Activated T-cell treated with anti-CD3 and anti-CD28 coated beads for 24 hours (primary cell): ENCODE measurements at places on chromosomes 5 and 9.

- DNase-seq, result no peak
Observed at GRCh38 chr9:125758986-125759763, 12.0 kb downstream of the PBX3 start.

DNA sequence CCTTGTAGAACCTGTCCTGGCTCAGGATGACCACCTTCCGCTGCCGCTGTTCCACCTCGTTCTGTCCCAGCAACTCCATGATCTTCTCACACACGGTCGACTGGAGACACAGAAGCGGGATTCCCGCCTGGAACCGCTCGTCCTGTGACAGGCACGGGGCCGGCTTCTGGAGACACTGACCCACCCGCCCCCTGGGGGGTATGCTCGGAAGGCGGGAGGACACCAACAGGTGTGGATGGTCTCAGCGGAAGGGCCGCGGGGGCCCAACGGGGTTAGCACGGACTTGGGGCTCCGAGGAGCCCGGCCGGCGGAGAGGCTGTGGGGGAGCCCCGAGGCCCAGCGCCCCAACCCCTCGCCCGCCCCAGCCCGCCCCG lies 530 bp downstream of the UCK1 start:
- DNase-seq, result no peak

DNA sequence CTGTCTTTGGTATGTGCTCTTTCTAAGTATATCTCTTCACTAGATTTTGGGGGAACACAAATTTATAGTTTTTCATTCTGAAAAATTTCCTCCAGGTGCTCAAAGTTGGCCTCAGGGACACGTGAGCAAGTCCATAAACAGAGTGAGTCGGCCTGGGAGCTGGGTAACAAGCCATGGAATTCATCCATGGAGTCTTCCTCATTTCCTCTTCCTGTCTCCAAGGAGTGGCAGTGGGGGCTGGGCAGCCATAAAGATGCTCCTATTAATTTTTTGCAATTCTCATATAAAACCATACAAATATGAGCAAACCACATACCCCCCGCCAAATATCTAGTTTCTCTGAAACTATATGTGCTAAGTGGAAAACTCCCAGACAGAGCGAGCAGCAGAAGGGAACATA lies 136.6 kb upstream of the OTULINL start:
- no peak for DNase-seq

- DNase-seq, result no peak
Observed at GRCh38 chr5:76733049-76733417, 17.1 kb downstream of the F2R start.

- DNase-seq, result peak; percentile 3
Observed at GRCh38 chr5:138212828-138213160, 329 bp downstream of the CDC23 start.

DNA sequence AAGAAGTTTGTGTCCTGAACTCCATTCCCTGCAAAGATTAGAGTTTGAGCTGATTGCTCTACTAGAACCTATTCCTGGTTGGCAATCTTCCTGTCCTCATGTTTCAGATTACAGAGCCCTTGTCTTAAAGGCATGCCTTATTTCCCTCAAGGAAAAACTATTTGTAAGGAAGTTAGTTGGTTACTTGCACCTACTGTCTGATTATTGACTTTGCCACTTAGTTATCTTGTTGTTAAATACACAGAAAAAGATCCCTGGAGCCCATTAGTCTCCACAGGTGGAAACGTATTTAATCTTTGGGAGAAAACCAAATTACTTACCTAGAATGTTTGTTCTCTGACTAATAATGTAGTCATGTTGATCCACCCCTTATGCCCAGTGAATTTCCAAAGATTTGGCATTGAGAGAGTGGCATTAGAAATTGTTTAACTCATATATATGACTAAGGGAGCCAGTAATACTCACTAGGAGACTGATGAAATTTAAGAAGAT lies 132.3 kb upstream of the ELL2 start:
- DNase-seq, result no peak

DNA sequence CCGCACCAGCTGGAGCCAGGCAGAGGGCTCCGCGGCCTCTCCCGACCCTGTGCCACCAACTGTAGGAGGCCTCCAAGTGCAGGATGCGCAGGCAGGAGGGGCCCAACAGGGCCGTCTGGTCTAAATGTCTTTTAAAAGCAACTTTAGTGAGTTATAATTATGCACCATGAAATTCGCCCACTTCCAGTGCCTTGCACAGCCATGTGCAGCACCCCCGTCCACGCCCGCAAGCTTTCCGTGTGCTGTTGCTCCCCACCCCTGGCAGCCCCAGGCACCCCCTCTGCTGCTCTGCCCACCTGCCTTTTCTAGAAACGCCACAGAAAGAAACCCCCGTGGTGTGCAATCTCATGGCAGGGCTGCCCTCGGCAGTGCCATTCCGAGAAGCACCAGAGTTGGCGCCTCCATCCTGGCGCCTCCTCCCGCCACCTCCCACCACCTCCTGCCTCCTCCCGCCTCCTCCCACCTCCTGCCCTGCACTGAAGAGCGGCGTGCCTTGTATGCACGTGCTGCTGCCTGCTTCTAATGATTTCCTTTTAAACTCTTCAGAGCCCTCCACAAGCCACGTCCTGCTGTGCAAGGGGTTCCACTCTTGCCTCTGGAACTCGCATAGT lies 7.5 kb upstream of the SLC6A18 start:
- DNase-seq, result no peak

- DNase-seq, result no peak
Observed at GRCh38 chr5:149761461-149761860, 31.4 kb downstream of the PPARGC1B start.

GRCh38 chr9:14271093-14271673 lies 42.8 kb downstream of the NFIB start:
- no peak for DNase-seq

- DNase-seq, result no peak
Observed at GRCh38 chr9:33110686-33111085, 34.2 kb upstream of the SMU1 start.

GRCh38 chr5:59615272-59615671 lies 278.3 kb downstream of the PDE4D start:
- no peak for DNase-seq

DNA sequence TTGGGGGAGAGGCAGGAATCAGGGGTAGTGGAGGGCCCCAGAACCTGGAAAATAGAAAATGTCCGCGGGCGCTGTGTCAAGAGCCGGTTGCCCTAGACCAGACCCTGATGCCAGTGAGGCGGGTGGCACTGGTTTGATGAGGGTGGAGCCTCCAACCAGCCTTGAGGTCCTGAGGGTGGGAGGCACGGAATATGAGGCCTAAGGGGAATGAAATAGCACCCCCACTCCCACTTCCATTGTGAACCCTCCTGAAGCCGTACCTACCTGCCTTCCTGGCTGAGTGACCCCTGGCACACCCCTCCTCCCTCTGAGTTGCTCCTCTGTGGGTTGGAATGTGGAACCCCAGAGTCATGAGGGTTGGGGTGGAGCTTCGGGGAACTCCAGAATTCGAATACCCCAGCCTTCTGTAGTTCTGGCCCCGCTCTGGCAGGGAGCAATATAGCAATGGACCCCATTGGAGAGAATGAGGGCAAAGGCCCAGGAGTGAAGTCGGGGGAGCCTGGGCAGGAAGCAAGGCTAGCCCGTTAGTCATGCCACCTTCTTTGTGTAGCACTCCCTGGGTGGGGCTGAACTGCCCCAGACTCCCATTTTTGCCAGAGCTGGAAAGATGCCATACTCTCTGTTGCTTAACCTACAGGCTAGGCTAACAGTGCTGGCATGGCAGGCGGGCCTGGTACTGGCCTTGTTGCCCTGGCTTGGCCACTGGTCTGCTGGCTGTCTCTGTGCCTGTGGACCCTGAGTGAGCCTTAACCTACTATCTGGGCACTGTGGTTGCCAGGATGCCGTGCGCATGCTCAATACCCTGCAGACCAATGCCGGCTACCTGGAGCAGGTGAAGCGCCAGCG lies 1.0 kb downstream of the FPGS start:
- DNase-seq, result no peak

- no peak for DNase-seq
Observed at GRCh38 chr5:177539411-177539810, 15.0 kb downstream of the FAM193B start.

DNA sequence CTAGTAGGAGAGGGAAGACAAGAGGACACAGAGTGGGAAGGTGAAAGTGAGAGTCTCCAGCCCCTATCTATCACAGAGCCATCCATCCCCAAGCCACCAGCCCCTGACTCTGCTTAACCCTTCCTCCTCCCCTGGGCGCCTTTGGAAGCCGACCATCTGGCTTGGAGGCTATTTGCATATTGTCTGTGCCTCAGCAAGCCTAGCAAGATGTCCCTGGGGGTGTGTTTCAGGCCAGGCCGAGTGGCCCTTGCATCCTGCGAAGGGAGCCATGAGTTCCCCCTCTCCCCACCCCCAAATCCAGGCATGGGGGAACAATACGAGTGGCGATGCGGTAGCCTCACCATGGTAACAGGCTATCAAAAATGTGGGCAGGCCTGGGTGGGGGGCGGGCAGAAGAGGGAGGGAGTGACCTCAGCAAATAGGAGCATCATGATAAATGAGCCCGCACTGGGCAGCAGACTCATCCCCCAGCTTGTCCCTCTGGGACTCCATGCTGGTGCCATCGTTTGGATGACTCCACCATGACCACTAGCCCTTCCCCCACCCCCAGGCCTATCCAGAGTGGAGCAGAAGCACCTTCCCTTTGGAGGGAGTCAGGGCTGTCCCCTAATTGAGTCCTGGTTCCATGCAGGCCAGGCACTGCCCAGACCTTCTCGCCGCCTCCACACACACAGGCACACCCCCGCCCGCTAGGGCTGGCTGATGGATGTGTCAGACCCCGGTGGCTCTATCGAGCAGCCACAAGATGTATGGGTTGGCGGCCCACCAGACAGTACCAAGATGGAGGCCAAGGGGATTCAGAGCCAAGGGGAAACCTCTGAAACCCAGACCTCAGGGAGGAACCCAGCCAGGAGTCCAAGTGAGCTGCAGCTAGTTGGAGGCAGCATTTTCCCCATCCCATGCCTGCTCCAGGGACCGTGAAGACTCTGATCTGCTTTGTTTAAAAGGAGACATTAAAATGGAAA lies 14.6 kb downstream of the URM1 start:
- no peak for DNase-seq

- DNase-seq, result no peak
Observed at GRCh38 chr5:123294544-123294943, 128.7 kb downstream of the CEP120 start.

DNA sequence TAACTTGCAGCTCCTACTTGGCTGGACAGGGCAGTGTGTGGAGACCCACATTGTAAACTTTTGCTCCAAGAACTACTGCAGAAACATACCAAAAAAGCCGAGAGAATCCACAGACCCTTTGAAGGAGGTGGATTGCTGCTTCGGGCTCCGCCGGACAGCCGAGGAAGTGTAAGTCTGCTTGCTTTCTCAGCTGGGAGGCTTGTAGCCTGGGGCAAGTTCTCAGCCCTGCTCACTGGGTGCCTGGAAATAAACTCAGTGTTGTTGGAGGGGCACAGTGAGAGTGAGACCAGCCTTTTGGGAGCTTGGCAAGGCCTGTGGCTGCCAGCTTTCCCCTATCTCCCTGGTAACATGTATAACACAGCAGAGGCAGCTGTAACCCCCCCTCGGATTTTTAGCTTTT lies 215.6 kb downstream of the SYK start:
- no peak for DNase-seq

GRCh38 chr5:17690473-17690872 lies 56.2 kb downstream of the TAF11L14 start:
- DNase-seq, result no peak

DNA sequence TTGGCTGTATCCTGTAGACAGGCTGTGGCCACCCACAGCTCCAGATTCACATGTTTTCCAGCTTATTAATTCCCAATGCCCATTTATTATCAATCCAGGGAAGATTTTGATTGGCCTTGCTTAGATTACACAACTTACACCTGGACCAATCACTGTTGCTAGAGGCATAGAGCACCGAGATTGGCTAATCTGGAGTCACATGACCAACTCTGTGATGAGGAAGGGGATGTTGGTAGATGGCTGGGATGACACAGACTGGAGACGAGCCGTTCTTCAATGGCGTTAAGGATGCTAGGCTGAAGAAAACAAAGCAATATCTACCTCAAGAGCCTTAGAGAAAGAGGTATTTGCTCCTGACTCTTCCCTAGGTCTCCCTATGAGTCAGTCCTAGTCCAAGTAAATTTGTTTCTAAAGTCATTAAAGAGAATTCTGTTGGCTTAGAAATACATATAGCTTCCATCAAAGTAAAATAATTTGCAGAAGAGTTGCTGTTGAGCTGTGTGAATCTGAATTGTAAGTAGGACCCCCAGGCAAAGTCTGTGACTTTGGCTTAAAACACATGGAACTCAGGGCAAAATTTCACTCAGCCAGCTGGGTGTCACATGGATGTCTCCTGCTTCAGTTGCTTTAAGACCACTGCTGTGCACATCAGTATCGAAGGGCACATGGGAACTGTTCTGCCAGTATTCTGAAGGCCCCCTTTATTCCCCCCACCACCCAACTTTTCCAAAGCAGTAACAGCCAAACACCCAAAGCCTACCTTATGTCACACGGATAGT lies 326.4 kb upstream of the KLF4 start:
- no peak for DNase-seq

DNA sequence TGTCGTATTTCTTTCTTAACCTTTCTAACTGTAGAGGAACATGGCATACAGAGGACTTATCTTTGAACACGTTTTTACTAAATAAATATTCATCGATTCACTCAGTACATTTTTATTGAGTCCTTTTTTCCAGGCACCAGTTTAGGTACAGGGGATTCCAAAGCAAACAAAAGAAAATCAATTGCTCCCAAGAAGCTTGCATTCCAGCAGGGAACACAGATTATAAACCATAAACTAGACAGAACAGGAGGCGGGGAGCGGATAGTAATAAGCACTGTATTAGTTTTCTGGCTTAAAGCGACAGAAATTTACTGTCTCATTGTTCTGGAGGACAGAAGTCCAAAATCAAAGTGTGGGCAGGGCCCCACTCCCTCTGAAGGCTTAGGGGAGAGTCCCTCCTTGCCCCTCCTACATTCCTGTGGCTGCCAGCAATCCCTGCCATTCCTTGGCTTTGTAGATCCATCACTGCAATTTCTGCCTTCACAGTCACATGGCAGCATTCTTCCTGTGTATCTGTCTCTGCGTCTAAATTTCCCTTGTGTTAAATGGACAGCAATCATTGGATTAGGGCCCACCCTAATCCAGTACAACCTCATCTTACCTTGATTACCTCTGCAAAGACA lies 115.5 kb downstream of the COL23A1 start:
- DNase-seq, result no peak

DNA sequence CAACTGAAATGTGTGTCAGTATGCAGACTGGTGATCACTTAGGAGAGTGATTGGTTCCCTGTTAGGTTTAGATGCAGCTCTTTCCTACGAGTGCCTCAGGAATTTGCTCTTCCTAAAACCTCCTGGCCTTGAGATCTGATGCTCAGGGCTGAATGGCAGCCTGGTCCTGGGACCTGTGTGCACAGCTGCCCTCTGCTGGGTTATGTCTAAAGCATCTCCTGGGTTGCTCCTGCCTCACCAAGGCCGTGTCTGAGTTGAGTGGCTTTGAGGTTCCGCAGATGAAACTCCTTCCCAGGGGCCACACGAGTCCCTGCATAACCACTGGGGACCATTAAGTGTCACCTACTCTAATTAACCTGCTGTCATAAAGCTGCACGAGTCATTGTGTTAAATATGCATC lies 59.5 kb downstream of the MVB12B start:
- DNase-seq, result no peak
